ENCODE measurements at places on chromosomes 6 and 20. TPM values are rescaled to one million over a fixed set of nuclear protein-coding genes. Genes with fewer than 3 reads are reported as not detected.

DNA sequence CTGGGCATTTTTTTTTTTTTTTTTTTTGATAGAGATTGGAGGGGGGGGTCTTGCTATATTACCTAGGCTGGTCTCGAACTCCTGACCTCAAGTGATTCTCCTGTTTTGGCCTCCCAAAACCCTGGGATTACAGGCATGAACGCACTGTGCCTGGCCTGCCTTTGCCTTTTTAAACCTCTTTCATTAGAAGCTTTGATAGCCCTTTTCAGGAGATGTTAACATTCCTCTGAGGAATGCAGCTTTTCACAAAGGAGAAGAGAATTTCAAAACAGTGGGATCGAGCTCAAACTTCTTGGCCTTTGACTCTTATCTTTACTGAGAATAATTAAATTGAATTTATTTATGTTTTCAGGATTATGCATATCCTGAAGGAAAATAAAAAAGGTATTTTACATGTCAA is 31.3 kb downstream of the SLC26A8 start:
- no peak for DNase-seq

FAM162B gene
- 12.0 TPM for total RNA-seq

GRCh38 chr6:4883298-4883697 is 107.1 kb downstream of the CDYL start:
- DNase-seq, result no peak

CNKSR3 gene
- 20.9 TPM for total RNA-seq

DNA sequence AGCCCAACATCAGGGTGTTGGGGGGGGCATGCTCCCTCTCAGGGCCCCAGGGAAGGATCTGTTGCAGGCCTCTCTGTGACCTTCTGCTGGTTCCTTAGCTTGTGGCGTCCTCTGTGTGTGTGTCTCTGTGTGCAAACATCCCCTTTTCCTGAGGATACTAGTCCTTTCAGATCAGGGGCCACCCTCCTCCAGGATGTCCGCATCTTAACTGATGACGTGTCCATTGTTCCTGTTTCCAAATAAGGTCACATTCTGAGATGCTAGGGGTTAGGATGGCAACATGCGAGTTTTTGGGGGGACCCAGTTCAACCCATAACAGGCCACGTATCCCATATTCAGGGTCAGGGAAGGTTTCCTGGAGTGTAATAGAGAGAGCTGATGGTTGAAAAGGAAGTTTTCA is 40.9 kb downstream of the GMPR start:
- no peak for DNase-seq

DNA sequence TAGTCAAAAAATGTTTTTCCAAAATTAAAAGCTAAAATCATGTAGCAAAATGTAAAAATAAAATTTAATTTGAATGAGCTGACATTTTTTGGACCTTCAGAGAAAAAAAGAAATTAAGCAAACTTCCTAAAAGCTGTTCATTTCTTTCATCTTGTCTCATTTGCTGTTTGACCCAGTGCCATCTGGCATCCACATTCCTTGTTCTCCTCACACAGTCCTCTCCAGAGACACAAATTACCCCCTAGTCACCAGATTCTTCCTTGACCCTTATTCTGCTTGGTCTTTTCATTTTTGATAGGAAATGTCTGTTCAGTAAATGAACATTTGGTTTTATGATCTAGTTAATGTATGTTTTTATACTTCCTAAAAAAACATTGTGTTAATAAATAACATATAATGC is 55.2 kb downstream of the HDDC2 start:
- DNase-seq, result no peak
